ENCODE measurements at places on chromosomes 5 and 9.

GRCh38 chr9:130446101-130446861 lies 1.5 kb downstream of the ASS1 start:
- peak; percentile 45 for DNase-seq

- DNase-seq, result no peak
These were observed 33.9 kb upstream of the MAN2A1 start for GRCh38 chr5:109655841-109656240.

DNA sequence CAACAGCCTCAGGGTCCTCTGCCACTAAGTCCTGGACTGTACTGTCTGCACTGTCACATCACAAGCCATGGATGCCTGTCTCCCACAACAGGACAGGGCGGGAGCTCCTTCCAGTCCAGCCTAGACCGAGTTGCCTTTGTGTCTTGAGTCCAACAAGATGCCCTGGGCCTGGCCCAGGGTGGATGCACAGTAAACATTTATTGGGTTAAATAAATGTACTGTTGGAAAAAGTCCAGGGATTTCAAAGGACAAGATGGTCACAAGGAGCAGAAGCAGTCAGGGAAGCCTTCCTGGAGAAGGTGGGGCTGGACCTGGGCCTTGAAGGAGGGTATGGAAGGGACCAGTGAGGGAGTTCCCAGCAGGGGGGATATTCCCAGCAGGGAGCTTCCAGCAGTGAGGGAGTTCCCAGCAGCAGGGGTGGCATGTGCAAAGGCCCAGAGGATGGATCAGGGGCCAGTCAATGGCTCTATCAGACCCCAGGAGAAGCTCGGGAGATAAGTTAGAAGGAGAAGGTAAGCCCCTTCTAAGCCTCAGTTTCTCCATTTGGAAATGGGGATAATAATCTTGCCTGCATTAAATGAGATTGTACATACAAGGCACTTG lies 72.7 kb upstream of the NEURL1B start:
- no peak for DNase-seq

DNA sequence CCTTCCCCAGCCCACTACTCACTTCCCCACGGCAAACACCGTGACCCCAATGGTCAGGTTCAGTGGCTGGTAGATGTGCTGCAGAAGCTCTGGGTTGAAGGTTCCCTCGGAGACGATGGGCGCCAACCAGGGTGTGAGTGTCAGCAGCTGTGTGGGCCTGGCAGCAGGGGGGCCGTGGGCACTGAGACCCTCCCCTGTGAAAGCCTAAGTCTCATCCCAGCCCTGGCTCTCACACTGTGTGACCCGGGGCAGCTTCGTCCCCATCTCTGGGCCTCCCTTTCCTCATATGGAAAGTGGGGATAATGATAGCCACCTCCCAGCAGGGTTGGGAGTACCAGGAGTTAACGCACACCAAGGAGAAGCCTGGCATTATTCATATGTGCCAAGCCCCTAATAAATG lies 8.6 kb downstream of the GBGT1 start:
- DNase-seq, result no peak

DNA sequence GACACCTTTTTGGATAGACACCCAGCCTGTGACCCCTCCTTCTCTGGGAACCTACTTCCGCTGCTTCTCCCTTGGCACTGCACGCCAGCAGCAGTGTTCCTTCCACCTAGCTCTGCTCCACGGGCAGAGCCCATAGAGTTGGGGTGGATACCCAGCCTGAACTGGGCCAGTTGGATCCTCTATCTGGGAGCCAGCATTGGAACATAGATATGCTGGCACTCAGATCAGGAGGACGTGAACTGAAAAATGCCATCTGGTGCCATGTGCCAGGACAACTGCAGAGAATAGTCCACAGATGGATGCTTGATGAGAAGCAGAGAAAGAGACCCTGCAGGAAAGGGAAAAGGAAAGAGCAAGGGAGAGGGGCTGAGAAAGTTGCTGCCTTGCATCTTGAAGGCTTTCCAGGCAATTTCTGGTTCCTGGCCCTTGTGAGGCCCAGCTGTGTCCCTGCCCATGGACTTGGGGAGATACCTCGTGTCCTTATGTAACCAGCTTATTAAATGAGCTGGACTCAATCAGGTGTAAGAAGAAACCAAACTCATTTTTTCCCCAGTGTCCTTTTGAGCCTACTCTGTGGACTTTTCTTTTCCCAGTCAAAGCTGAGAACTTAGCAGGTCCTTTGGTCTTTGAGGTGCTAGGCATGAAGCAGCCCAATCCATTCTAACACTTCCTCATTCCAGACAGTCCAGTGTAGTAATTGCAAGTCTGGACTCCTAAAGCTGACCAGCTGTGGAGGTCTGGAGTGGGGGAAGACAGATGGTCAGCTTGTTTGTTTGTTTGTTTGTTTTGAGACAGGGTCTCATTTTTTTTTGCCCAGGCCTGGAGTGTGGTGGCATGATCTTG lies 39.1 kb downstream of the ANGPTL2 start:
- no peak for DNase-seq

- no peak for DNase-seq
These were observed 485 bp downstream of the FAM53C start for GRCh38 chr5:138338411-138339090.

- DNase-seq, result no peak
These were observed 9.7 kb downstream of the RNF44 start for GRCh38 chr5:176527246-176528222.
